ENCODE measurements at places on chromosomes 4 and X.

GRCh38 chr4:142377342-142378091 lies 468.6 kb downstream of the INPP4B start:
- DNase-seq: no peak

DNA sequence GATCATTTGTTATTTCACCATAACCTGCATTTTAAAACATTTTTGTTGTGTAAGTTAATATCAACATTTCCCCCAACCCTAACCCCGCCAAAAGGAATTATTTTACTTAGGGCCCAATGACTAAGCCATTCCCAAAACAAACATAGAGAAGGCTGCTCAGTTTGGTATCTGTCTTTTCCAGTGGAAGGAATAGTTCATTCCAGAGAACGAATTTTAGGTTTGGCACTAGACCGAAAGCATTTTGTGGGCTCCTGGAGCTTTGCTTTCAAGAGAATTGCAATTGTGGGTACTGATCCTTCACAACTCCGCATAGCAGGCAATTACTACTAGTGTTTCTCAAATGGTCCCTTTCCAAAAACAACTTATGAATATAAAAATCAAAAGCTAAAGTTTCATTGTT lies 226.7 kb upstream of the MAD2L1 start:
- no peak for DNase-seq

- DNase-seq: peak; percentile 28
Measured at GRCh38 chr4:6538111-6538510, 36.9 kb upstream of the MAN2B2 start.

- DNase-seq: no peak
Measured at GRCh38 chrX:43643662-43644061, 12.4 kb upstream of the MAOA start.

GRCh38 chrX:10467793-10468192 lies 152.6 kb downstream of the MID1 start:
- no peak for DNase-seq

DNA sequence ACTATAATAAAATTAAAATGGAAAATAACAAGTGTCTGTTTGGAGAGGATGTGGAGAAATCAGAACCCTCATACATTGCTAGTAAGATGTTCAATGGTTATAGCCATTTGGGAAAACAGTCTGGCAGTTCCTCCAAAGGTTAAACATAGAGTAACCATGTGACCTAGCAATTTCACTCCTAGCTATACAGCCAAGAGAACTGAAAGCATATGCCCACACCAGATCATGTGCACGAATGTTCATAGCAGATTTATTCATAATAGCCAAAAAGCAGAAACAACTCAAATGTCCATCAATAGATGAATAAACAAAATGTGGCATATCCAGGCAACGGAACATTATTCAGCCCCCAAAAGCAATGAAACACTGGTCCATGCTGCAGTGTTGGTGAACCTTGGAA lies 9.4 kb upstream of the CCNQ start:
- DNase-seq: no peak

- DNase-seq: peak; percentile 97
Measured at GRCh38 chr4:70839589-70840093, at the start of gene GRSF1. Gene GRSF1, minus strand, starts transcription at chr4:70839890. Its CDS starts 63 bp downstream, at chr4:70839827.

DNA sequence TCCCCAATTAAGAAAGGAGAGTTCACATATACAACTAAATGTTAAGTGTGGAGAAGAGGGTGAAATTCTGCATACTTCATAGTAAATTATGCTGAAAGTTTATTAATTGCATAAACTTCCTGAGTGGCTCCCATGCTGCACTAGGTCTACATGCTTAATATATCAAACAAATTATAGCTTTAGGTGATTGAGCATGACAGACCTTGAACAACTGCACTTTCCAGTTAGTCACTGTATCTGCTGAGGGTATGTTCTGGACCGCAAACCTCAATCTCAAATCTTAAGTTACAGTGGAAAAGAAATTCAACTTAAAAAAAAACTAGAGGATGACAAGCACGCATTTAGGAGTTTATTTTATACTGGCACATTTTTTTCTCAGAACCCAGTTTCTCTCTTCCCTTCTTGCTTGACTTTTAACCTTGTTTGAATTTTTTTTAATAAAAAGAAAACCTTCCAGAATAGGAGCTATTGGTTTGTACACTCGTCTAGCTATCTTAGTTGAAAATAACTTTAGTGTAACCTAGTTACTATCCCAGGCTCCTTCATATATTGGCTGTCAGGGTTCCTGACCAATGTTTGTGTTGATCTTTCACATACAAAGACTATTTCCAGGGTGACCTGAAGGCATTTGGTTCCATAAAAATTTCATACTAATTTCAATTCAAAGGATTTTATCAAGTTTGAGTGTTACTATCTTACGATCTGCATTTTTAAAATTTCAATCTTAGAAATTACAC lies 10.2 kb upstream of the FAM120C start:
- DNase-seq: no peak

GRCh38 chr4:17662694-17663093 lies 48.3 kb downstream of the MED28 start:
- DNase-seq: no peak

DNA sequence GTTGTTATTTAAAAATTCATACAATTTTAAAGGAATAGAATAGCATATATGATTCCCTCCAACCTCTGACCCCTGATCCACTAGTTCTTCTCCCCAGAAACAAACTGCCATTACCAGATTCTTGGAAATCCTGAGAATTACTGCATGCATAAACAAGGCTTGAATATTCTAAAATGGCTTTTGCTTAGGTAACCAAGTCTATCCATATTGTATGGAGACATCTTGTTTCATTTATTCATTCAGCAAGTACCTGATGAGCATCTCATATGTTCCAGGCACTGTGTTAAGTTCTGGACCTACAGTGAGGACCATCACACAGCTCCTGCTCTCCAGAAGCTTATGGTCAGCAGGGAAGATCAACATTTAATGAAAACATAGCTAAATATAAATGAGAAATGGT lies 49.4 kb downstream of the TMEM164 start:
- no peak for DNase-seq

DNA sequence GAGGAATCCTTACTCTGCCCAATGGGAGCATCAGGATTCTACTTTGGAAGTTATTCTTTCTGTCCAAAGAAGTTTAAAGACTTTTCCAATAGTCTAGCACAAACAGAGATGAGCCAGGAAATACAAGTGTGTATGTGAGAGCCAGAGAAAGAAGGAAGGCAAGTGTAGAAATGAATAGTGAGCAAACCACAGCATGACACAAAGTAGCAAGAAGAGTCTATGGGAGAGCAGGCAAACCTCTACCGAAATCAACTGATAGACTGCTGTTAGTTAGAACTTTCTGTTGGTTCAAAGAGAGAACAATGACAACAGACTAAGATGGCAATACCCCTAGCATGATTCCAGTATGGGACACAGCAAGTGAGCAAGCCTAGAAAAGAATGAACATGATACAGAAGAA lies 16.1 kb upstream of the GPR34 start:
- no peak for DNase-seq

DNA sequence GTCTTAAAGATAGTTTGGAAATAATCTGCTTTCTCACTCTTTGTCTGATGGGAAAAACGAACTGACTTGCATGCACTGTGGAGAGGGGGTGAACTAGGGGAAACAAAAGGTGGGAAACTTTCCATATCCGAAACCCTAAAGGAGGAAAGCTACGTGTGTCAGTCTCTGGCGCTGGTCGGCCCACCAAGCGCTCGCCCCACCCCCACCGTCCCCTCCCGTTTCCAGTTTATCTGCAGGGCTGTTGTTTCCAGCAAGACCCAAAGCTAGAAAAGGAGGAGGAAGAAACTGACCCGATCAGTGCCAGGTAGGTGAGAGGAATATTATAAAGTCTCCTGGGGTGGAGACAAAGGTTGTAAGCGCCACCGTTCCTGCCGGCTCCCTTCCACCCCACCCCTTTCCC lies 552 bp downstream of the TCEAL9 start:
- no peak for DNase-seq

DNA sequence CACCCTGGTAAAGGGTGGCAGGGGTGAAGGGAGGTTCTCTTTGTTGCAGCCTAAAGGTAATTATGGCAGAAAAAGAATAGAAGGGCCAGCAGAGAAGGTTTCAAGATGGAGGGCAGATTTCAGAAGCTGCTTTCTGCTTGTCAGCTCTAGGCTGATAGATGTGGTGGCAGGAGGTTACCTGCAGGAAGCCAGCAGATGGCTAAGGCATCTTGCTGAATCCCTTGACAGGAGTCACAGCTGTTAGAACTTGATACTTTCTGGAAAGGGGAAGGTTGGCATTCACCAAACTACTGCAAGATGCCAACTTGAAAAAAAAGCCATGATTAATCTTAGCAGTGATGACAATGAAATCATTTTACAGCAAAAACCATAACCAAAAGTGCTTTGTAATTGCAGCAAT lies 69.5 kb upstream of the CBLL2 start:
- DNase-seq: no peak

- DNase-seq: no peak
Measured at GRCh38 chr4:53832549-53832948, 231.9 kb downstream of the CHIC2 start.

- no peak for DNase-seq
Measured at GRCh38 chrX:21958916-21959315, 18.4 kb downstream of the SMS start.

DNA sequence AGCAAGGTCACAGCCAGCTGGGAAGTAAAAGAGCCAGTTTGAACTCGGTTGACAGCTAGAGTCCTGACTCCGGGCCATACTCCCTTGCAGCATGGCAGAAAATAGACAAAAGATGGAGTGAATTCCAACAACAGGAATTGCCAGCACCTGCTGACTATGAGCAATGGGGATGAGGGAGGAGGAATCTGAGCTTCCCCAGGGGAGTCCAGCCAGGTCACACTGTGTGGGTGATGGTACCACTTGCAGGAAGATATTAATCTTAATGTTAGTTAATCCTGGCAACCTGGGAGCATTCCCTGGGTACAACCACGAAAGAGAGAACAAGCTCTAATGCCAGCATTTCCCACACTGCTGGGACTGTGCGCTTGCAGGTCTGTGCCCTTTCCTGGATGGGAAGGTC lies 48.1 kb upstream of the S100G start:
- DNase-seq: no peak

- DNase-seq: peak; percentile 78
Measured at GRCh38 chr4:26178854-26179253, 142.0 kb upstream of the RBPJ start.

GRCh38 chr4:115945026-115945425 lies 831.6 kb upstream of the NDST4 start:
- no peak for DNase-seq
